Neuronal stem cell (in vitro differentiated cells): ENCODE measurements at places on chromosomes 12 and 14.

DNA sequence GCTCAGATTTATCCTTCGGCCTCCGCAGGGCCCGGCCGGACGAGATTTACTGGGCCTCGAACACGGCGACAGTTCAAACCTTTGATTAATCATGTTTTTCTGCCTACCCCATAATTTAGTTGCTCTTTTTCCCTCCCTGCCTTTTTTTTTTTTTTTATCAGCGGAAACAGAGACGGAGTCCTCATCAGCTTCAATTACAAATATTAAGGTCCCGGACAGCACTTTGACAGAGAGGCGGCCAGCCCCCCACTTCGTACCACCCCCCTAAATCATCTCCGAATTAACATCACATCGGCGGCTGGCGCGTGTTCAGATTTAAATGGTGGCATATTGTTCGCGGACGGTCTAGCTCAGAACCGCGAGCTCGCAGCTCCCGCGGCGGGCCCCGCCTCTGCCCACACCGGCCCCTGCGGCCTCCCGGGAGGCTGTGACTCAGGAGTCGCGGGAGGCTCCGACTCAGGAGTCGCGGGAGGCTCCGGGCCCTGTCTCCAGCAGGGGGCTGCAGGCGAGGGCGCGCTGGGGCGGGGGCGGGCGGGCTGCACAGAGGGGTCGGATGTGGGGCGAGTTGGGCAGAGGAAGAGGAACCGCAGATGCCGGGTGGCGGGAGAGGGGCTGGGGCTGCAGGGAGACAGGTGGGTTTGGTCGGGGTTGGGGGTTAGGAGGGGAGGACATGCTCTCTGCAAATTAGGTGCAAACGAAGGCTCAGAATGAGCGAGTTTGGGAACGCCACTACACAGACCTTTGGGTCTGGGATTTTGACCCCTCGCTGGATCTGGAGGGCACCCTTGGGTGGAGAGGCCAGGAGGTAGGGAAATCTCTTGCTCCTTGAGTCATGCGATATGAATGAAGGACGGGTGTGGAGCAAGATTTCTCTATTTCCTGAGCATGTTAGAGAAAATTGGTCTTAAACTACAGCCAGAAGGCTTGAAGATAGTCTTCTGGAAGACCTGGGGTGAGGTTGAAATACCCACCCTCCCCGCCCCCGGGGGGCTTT lies 19.6 kb upstream of the ATP5MC2 start:
- DNase-seq, result peak; percentile 59

DNA sequence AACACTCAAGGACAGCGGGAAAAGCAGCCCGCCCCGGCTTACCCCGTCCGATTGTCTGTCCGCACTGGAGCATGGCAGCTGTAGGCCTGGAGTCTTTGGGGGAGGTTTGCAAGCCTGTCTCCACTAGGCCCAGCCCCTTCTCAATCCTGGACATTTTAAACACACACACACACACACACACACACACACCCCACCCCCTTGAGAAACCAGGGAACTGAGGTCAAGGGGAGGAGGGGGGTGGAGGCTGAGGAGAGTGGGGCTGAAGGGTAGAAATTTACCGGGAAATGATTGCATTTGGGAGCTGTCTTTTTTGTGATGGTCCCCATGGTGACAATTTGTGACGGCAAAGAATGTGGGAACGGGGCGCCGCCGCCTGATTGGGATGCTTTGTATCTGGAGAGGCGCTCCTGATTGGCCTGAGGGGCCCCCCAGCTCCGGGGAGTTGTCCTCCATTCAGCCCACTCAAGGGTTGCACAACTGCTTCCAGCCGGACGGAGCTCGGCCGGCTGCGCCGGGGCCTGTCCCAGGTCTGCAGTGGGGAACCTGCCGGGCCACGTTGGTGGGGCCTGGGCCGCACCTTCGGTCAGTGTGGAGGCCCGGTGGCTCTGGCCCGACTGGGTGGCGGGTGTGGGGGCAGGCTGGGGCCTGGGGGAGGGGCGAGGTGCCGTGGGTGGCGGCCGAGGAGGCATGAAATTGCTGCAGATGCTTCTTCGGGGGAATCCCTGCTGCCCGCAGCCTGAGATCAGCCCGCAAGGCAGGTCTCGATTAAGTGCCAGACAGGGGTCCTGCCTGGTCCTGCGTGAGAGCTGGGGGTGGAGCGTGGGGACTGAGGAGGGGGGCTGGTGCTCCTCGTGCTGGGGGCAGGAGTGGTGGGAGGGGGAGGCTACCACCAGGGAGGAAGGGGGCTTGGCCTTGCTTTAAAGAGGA lies at the start of gene FAM181A:
Gene FAM181A, plus strand, starts transcription at position 472 of the 927 bp plus-strand sequence. CDS start 942 bp downstream, outside the sequence.
- peak; percentile 44 for DNase-seq

DNA sequence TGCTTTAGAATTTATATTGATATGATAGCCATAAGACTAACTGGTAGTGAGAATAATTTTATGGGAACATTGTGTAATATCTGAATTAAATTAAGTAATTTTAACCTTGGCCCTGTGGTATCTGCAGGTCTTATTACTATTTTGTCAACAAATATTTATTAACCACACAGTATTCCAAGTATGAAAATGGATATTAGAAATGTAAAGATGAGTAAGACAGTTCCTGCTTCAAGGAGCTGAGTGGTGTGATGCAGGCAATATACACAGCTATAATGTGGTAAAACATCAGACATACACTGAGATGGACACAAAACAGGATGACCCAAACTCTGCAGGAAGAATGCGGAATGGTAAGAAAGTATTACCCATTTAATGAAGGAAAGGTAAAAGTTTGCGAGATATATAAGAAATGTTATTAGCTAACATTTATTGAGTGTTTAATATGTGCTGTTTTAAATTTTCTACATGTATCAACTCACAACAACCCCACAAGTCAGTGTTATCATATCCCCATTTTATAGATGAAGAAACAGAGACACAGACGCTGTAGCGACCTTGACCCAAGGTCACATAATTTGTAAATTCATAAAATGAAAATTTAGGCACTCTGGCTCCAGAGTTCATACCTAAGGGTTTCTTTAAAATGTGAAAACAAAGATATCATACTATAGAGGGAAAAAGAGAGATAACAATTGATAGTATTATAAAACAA lies 12.7 kb downstream of the ABCD2 start:
- no peak for DNase-seq

DNA sequence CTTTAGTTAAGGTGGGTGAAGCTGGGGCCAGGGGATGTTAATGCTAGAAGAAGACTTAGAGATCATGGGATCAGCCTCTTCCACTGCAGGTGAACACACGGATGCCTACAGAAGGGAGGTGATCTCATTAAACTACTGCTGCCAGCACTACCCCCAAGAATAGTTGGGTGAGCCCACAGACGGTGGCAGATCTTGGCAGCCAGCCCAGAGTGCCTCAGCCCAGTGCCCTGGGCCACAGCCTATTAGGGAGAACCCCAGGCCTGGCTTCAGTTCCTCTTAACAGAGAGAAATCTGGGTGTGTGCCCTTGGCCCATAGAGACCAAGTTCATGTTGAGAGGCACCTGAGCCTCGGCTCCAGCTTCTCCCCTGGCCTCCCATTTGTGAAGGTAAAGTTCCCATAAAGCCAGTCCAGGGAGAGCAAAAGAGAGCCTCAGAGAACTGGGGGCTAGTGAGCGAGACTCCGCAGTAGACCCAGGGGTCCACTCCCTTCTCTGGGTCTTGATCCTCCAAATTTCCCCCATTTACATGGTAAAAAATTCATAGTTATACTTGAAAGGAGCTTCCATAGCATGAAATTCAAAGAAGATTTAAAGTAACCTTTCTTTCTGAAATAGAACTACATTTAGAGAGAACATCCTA lies 125.0 kb upstream of the CCND2 start:
- no peak for DNase-seq

GRCh38 chr12:27772328-27773049 lies 7.5 kb upstream of the KLHL42 start:
- no peak for DNase-seq

GRCh38 chr14:89330236-89331002 lies 86.6 kb downstream of the FOXN3 start:
- no peak for DNase-seq

GRCh38 chr12:1204581-1205121 lies 213.6 kb downstream of the ERC1 start:
- DNase-seq, result no peak

- no peak for DNase-seq
These were observed 648.3 kb upstream of the MDGA2 start for GRCh38 chr14:48323665-48324064.

DNA sequence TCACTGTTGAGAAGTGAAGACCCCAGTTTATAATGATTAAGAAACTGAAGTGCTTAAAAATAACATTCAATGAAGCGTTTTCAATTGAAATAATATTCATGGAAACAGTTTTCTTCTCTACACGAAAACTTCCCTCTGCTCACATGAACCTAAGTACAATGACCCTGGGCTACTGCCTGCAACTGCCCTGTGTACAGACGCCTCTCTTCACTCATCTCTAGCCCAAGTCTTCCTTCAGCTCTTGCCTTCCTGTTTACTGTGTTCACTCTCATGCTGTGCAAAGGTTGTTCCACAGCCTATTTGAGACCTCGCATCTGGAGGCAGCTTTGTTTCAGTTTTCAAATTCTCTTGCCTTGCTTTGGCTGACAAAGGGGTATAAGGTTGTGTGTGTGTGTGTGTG lies 100.8 kb downstream of the GRIN2B start:
- no peak for DNase-seq

DNA sequence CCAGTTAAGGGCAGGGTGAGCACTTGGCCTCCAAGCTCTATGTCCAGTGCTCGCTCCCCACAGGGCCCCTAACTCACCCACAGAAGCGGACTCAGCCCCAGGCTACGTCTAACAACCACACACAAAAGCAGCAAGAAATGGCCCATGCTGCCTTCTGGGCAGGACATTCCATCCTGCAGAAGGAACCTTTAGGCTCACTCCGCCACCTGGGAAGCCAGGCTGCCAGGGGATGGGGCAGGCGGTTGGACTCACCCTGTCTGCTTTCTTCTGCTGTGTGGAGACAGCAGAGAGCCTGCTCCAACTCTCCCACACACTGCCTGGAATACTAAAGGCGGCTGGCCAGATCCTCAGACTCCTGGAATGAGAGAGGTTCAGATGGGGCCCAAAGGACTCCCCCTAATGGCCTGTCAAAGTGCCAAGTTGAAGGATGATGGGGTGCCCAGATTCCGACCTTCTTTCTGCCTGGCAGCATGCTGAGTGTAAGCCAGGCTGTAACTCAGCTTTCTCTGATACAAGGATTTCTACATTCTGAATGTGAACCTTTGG lies 27.7 kb upstream of the BLTP3B start:
- no peak for DNase-seq

- no peak for DNase-seq
These were observed at the start of gene CD9 for GRCh38 chr12:6200256-6201212. TSS of gene CD9 (plus strand) at chr12:6200400. CDS start at chr12:6200500, 100 bp downstream.

GRCh38 chr12:4056910-4057845 lies 184.0 kb upstream of the PARP11 start:
- no peak for DNase-seq

DNA sequence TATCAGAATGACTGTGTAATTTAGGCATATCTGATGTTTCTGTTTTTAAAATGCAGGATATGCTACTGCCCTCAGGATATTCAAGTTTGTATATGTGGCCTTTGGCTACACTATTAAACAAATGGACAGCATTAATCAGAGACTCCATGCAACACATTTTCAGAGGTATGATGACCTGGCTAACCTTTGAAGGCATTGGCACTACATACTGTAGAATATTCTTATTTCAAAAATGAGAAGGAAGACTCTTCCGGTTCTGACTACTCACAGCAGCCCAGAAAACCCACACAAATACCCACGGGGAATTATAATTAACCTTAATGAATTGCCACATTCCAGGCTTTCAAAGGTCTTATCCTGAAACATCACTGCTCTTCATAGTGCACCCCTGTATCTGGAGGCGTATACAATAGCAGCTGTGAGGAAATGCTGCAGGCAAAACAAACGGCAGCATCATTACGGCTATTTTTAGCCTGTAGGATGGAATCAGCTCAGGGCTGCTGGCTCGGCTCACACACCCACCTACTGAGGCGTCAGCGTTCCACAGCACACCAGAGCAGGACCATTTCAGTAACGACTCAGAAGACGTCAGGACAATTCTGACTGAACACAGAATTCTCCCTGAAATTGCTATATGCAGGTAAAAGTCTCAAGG lies 648.5 kb downstream of the RPS29 start:
- DNase-seq, result peak; percentile 12

DNA sequence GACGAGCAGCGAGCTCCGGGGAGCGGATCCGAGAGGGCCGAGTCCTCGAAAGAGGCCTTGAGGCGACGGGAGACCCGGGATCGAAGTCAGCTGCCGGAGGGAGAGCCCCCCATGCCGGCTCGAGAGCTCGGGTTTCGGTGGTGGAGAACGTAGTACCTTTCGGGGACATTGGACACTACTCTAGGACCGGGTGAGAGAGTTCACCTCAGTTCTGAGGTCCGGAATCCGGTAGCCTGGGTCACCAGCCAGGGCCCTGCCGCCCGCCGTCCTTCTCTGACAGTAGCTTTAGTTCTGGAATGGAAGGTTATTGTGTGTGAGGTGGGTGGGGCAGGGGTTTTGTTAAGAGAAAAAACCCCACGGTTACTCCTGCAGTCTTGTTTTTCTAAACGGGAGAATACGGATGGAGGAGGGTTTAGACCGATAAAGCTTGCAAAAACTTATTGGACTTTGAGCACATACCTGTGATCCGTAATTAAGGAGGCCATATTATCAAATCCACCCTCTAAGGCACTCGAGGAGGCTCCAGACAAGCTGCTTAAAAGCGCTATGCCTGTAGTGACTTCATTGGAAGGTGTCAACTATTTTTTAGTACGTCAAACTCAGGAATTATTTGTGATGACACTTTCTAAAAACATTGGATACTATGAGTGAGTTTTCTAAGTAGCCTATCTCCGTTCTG lies 765 bp downstream of the SCYL2 start:
- DNase-seq, result peak; percentile 32

- DNase-seq, result no peak
These were observed 16.5 kb downstream of the ETNK1 start for GRCh38 chr12:22641353-22642053.

- DNase-seq, result no peak
These were observed 380.4 kb upstream of the CCDC196 start for GRCh38 chr14:66105815-66106214.

DNA sequence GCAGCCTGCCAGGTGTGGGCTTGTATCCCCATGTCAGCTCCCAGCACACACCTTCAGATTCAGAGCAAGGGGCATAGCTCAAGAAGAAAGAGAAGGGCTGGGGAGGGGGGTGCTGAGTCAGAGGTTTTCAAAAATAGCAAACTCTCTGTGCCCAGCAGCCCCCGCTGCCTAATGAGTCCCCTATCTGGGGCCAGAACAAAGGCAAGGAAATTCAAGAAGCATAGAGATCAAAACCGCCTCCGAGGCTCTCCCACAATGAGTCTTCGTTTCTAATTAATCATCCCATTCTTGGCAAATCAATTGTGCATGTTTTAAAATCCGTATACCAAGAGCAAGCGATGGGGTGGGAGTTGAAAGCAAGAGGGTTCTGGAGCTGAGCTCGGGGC lies 19.5 kb upstream of the CMKLR1 start:
- no peak for DNase-seq

- no peak for DNase-seq
These were observed 148.1 kb downstream of the CALM1 start for GRCh38 chr14:90544971-90545370.
